ENCODE measurements at places on chromosomes 5 and 9. TPM values are rescaled to one million over a fixed set of nuclear protein-coding genes. Genes with fewer than 3 reads are reported as not detected.

ANKRD18B gene
- polyA plus RNA-seq, result not detected

PCDHGA5 gene
- not detected for polyA plus RNA-seq

ASB6 gene
- polyA plus RNA-seq, result 18.1 TPM

SEMA4D gene
- polyA plus RNA-seq, result 18.9 TPM

DROSHA gene
- polyA plus RNA-seq, result 39.9 TPM

FOXD4 gene
- polyA plus RNA-seq, result 0.43 TPM

SPINK4 gene
- not detected for polyA plus RNA-seq
